K562 (cell line): ENCODE measurements at places on chromosomes 12 and 14. TPM values are rescaled to one million over a fixed set of nuclear protein-coding genes. Genes with fewer than 3 reads are reported as not detected.

Gene TMEM233
- total RNA-seq: 0.04 TPM in 1 of 2 replicates, not detected in the other

Gene SYCP3
- not detected in 2 replicates for total RNA-seq

Gene DCAF4
- total RNA-seq: 27.9 and 28.2 TPM in 2 replicates

Gene SIX4
- 8.1 and 8.6 TPM in 2 replicates for total RNA-seq

Gene SLC25A47
- total RNA-seq: 0.09 and 0.25 TPM in 2 replicates
